Activated CD4-positive, alpha-beta T cell treated with anti-CD3 and anti-CD28 coated beads, Interleukin-2, amount 50 U/mL, for 24 hours (primary cell): ENCODE measurements at places on chromosomes 1 and 21.

GRCh38 chr1:181180407-181181031, 92.0 kb downstream of the IER5 start:
- DNase-seq = no peak

GRCh38 chr1:243974451-243975292, 76.4 kb upstream of the ZBTB18 start:
- no peak for DNase-seq

DNA sequence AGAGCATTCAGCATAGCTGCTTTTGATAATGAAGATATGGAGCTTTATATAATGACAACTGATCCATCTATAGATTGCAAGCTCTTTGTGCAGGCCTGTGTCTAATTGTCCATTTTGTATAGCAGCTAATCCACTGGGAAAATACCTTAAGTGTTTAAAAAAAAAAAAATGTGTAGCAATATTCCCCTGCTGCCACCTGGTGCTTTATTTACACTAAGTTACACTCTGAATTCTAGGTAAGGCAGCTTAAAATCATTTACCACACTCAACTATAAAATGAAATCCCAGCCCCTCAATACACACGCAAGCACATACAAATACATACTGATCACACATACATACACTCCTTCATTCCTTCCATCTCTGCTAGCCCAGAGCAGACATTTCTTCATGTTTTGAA, 49.1 kb upstream of the BCL9 start:
- DNase-seq = no peak

DNA sequence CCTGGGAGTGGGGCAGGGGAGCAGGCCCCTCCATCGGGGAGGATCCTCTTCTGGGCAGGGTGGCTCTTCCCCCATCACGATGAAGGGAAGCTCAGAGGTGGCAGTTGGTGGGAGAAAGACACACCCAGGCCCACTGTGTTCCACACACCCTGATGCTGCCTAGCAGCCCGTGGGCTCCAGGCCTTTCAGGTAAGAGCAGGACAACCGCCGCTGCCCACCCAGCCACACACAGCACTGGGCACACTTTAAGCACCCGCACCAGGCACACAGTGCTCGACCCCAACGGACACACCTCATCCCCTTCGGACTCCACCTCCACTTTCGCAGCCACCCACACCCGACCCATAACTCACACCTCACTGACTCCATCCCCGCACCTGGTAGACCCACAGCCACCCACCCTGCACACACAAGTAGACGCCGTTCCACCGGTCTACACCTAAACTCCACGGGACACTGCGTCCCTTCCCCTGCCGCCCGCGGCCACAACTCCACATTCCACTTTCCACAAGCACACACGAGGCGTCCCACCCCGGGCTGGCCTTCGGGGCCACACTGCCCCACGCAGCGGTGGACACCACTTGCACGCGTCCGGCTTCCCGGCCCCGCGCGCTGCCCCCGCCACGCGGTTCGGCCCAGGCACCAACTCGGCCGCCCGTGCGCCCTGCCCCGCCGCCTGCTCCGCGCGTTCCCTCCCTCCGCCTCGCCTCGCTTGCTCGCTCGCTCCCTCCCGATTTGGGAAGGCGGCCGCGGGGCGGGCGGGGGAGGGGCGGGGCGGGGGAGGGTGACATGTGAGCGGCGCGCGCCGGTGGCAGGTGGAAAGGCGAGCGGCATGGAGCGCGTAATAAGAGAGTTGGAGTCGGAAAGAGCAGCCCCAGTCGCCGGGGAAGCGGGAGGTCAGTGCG, at the start of gene KCNQ4:
Gene KCNQ4, plus strand, starts transcription at position 787 of the 905 bp plus-strand sequence. CDS start 307 bp downstream, outside the sequence.
- DNase-seq = no peak

DNA sequence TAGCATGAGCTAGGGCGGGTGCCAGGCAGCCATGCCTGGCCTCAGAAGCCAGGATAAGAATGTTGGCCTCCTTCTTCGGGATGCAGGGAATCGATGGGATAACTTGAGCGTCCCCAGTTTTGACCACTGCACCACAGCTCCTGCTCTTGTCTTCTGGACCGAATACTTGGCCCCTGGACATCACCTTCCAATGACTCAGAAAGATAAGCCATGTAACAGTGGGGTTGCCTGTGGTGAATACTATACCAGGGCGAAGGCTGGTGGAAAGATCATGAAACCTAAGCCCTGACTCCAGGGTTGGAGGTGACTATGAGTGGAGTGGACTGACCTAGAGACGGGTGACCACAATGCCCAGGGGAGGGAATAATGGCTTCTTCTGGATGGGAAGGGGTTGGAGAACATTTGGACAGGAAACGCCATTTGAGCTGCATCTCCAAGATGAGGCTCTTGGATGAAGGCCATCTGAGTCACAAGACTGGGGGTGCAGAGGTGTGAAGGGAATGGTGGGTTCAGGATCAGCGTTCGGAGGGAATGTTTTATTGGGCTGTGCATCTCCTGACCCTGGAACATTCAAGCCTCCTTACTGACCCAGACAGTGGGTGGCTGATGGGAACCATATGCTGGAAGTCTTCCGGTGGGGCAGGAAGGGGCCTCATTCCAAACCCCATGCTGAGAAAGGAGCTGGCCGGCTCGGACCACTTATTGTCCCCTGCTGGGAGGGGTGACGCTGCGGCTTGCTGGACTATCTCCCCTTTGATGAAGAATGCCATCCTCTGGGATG, 18.5 kb upstream of the KCNE2 start:
- no peak for DNase-seq

DNA sequence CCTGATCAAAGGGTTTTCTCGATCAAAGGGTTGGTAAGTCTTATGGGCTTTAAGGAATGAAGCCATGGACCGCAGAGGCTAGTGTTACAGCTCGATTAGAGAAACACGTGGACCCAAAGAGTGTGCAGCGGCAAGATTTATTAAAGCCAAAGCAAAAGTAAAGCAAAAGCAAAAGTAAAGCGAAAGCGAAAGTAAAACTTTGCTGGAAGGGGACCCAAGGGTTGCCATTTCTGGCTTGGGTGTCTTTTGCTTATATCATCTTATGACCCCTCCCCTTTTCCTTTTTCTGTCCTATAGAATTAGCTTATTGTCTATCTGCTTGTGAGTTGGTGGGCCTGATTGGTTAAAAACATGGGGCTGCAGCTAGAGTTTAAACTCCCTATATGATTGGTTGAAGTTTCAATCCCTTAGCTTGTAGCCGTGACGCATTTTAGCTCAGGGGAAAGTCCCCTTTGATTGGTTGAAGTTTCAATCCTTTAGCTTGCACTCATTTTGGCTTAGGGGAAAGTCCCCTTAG, 957.0 kb downstream of the AMY1C start:
- no peak for DNase-seq

DNA sequence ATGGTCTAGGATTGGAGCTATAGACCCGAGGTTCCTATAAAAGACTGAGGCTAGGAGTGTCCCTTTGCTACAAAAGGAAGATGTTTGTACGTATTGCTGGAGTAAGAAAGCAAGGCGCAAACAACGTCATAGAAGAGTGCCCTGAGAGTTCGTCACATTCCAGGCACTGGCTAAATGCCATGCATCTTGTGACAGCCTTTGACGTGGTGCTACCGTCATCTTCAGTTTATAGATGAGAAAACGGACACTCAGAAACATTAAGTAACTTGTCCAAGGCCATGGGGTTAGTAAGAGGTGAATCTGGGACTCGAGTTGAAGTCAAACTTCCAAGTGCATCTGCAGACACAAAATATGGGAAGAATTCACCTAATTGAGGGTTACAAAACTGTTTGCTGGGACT, 104.2 kb upstream of the SLC45A1 start:
- DNase-seq = no peak

DNA sequence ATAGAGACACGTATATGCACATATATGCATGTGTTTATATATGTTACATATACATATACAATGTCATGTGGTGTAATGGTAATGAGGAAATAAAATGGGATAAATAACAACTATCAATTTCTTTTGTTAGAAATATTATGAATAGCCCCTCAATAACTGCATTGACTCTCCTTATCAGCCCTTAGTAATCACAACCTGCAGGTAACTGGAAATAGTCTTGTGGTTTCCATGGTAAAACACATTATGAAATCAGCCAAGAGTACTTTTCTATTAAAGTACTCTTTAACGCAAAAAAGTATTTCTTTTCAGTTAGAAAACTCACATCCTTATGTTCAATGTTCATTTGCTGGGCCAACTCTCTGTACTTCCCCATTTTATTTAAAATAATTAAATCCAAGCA, 105.8 kb downstream of the KCNT2 start:
- DNase-seq = no peak

DNA sequence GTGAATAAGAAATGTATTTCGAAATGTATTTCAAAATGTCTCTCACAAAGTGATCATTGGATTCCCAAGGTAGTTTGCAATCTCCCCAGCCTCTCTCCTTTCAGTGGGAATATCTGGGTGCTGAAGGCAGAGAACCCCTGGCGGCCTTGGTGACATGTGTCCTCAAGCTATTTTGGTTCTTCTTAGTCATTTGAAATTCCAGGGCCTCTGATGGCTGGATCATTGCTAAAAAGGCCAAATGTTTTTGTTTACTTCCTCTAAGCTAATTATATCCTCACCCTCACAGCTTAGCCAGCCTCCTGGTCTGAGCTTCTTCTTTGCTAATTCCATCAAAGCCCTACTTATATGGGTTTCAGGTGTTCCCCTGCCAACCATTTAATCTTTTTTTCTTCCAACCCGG, 71.2 kb downstream of the LRRC40 start:
- no peak for DNase-seq

- DNase-seq = no peak
Measured at GRCh38 chr1:157249739-157250138, 111.5 kb upstream of the ETV3 start.

DNA sequence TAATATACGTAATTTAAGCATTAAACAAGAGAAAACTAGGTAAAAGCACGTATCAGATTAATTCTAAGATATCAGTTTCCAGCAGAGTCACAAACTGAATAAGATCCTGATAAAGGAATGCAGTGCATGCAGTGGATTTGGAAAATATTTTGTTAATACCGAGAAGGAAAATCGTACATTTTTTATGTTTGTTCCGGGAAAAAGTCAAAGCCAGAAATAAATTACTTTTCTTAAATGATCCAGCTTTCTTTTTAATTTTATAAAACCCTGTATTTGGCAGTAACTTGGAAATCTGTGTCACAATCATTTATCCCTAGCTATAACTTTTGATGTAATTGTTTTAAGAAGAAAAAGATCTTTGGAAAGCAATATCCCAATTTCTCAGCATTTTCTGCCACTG, 955 bp downstream of the PALMD start:
- DNase-seq = no peak

GRCh38 chr1:115088115-115088778, 1.1 kb downstream of the TSPAN2 start:
- no peak for DNase-seq

GRCh38 chr1:214029796-214030195, 42.0 kb downstream of the PROX1 start:
- DNase-seq = no peak

GRCh38 chr21:32184065-32184464, 94.8 kb downstream of the MIS18A start:
- no peak for DNase-seq

- DNase-seq = no peak
Measured at GRCh38 chr1:26583646-26584485, 54.3 kb downstream of the RPS6KA1 start.

- no peak for DNase-seq
Measured at GRCh38 chr1:76868154-76868882, 1.0 kb downstream of the ST6GALNAC5 start.

DNA sequence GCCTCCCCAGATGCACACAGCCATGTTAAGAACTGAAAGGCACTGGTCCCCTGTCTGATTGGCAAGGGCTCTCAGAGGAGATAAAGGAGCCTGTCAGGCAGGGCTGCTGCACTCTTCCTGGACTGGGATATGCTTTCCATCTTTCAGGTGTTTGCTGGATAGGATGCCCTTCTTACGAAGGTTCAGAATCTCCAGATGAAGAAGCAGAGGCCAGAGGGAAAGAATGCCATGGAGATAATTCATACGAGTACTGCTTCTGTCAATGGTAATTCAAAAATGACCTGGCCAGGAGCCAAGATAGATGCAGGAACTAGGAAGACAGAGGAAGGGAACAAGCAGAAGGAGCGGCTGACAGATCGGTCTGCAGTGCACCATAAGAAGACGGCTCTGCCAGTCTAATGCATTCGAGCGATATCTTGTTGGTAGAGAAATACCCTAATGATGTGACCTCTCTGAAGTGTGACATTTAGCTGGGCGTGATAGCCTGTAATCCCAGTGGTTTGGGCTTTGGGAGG, 16.6 kb upstream of the ATP2B4 start:
- no peak for DNase-seq

DNA sequence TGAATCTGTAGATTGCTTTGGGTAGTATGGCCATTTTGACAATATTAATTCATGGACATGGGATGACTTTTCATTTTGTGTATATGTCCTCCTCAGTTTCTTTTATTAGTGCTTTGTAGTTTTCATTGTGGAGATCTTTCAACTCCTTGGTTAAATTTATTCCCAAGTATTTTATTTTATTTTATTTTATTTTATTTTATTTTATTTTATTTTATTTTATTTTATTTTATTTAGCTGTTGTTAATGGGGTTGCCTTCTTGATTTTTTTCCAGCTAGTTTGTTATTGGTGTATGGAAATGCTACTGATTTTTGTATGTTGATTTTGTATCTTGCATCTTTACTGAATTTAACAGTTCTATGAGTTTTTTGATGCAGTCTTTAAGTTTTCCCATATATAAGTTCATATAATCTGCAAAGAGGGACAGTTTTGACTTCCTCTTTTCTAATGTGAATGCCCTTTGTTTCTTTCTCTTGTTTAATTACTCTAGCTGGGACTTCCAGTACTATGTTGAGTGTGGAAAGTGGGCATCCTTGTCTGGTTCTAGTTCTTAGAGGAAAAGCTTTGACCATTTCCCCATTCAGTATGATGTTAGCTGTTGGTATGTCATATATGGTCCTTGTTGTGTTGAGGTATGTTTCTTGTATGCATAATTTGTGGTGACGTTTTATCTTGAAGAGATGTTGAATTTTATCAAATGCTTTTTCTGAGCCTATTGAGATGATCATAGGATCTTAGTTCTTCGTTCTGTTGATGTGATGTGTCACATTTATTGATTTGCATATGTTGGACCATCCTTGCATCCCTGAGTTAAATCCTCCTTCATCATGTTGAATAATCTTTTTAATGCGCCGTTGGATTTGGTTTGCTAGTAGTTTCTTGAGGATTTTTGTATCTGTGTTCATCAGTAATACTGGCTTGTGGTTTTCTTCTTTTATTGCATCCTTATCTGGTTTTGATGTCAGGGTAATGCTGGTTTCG, 14.3 kb downstream of the CEPT1 start:
- DNase-seq = no peak
